ENCODE measurements at places on chromosomes 7 and 10. TPM values are rescaled to one million over a fixed set of nuclear protein-coding genes. Genes with fewer than 3 reads are reported as not detected.

Gene SPDYE9
- under 0.01 TPM for total RNA-seq

Gene CRHR2
- not detected for total RNA-seq

Gene OR2A7
- total RNA-seq: 0.33 TPM

Gene TMEM270
- total RNA-seq: not detected

Gene ANXA8L1
- 0.44 TPM for total RNA-seq

Gene CHST3
- total RNA-seq: 15.4 TPM

Gene CLCN1
- total RNA-seq: not detected

Gene HK1
- 135 TPM for total RNA-seq

Gene AVPI1
- total RNA-seq: 91.5 TPM

Gene GBX1
- not detected for total RNA-seq

Gene TMEM225B
- total RNA-seq: 0.50 TPM

Gene RARRES2
- total RNA-seq: 20.7 TPM

Gene ZNF680
- 10.3 TPM for total RNA-seq

Gene CARD11
- not detected for total RNA-seq

Gene SLC26A3
- not detected for total RNA-seq

Gene PDK4
- total RNA-seq: 0.29 TPM

Gene NUP205
- 61.7 TPM for total RNA-seq

Gene FOXI2
- not detected for total RNA-seq

Gene FAM13C
- total RNA-seq: 3.3 TPM

Gene ZRANB1
- total RNA-seq: 23.3 TPM

Gene SLC29A4
- total RNA-seq: 1.7 TPM

Gene TRIM74
- total RNA-seq: not detected
